ENCODE measurements at places on chromosomes 1 and 21.

GRCh38 chr1:24866211-24867083, 63.6 kb downstream of the RUNX3 start:
- no peak for DNase-seq

DNA sequence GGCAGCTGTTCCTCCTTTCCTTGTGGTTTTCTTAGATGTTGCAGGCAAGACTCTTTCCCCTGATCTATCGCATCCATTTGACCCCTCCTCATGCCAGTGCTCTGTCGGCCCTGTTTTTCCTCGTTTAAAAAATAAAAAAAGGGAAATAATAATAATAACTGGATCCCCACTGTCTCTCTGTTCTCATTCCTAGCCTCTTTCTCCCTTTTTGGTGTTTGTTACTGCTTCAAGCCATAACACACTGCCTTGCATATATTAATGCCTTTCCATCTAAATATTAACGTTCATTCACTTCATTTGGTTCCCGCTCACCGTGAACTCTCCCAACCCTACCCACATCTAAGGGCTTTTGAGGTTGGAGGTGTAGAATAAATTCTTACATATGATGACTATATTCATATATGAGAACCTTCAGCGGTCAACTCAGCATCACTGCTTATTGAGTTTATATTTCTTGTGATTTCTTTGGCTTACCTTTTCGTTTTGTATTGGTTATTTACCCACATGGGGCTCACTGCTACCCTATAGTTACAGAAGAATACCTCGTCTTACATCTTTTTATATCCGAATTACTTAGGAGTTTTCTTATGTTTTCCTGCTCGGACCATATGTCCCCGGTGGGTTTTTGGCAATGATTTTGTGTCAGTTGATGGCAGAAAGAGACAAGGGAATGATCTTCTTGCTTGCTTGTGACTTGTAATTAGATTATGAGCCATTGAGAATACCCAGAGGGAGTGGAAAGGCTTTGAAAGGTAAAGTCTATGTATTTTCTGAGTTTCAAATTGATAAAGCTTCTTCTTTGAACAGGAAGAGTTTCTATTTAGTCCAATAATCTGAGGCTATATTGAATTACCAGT, 805 bp downstream of the ATG4C start:
- peak; percentile 64 for DNase-seq

- DNase-seq: no peak
Observed at GRCh38 chr1:118984086-118984721, 3.9 kb downstream of the TBX15 start.

GRCh38 chr21:36684957-36685714, 13.8 kb upstream of the SIM2 start:
- DNase-seq: no peak

DNA sequence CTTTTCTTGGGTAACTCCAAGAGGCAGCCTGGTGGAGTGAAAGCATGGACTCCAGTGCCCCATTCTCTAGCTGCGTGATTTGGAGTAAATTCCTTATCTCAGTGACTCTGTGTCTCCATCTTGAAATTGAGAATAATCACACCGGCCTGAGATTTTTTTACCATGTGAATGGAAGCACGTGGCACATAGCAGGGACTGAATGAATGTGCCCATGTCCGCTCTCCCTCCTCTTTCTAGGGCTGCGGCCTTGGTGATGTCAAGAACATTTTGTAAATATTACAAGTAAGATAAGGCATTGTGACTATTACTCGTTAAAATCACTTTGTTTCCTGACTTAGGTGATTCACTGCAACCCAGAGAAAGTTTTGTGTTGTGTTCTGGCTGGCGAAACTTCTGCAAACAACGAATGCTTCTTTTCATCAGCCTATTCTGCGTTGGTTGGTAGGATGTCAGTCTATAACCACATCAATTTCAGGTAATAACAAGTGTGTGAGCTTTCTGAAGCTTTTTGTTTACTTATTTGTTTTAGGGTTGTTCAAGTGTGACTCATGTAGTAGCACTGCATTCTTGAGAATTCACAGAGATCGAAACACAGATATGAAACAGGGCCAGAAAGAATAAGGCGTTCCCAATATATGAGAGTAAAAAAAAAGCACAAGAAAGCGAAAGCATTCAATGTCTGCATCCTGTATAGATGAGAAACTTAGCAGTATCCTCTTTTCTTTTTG, 135.7 kb upstream of the SLC45A1 start:
- DNase-seq: peak; percentile 83

GRCh38 chr1:150017206-150017750, 6.8 kb upstream of the OTUD7B start:
- DNase-seq: peak; percentile 48

DNA sequence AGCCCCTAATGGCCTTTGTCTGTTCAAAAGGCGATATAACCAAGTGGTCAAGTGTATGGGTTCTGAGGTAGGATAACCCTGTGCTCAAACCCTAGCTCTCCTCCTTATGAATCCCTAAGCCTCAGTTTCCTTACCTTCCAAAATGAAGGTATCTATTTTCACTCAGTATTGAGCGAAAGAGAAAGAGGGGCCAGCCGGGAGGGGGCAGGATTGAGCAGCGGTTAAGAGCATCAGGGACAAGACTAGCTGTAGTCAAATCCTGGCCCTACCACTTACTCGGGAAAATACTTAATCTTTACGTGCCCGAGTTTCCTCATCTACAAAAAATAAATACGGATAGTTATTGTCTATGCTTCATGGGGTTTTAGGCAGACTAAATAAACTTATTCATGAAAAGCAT, 25.7 kb downstream of the LY9 start:
- no peak for DNase-seq

DNA sequence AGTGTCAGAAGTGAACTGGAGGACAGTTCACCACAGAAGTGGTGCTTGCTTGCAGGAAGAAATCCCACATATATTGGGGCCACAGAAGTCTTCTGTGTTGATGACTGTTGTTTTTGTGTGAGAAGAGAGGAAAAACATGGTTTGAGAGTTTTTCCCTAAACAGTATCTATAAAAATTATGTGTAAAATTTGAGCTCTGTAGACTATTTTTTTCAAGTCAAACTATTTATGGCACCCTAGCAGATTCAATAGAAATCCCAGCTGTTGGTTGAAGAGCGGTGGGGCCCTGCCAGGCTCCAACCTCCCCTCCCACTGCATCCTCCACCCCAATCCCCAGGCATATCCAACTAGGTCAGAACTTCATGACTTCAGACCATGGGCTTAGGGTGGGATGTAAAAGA, 61.6 kb downstream of the NTPCR start:
- no peak for DNase-seq

- no peak for DNase-seq
Observed at GRCh38 chr1:214678386-214678785, 75.4 kb downstream of the CENPF start.

DNA sequence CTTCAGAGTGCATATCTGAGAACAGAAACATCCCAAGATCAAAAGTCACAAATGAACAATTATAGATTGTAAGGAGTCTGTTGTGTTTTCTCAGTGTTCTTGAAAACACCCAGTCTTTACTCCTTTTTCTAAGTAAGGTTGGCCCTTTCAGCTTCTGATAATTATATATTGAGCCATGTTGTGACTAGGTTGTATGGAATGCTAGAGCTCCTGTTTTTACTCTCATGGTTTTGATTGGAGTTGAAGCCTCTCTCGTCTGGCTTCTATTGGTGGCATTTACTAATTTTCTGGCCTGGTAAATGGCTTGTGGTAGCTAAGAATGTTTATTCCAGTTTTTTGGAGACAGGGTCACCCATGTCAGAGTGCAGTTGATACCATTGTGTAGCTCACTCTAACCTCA, 84.7 kb downstream of the NDUFS5 start:
- DNase-seq: no peak

DNA sequence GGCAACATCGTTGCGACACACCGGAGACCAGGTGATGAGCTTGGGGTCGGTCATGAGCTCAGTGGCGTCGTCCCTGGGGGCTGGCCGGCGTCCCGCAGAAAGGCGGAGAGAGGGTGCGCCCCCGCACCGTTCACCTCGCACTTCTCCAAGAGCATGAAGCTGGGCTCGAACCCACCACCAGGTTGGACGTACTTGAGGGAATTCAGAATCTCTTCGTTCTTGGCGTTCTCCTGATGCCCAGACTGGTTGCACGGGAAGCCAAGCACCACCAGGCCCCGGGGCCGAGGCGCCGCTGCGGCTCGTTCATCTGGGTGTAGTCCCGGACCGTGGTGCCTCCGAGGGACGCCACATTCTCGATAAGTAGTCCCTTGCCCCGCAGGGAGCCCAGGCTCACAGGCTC, 176.6 kb upstream of the ADAMTS5 start:
- no peak for DNase-seq

DNA sequence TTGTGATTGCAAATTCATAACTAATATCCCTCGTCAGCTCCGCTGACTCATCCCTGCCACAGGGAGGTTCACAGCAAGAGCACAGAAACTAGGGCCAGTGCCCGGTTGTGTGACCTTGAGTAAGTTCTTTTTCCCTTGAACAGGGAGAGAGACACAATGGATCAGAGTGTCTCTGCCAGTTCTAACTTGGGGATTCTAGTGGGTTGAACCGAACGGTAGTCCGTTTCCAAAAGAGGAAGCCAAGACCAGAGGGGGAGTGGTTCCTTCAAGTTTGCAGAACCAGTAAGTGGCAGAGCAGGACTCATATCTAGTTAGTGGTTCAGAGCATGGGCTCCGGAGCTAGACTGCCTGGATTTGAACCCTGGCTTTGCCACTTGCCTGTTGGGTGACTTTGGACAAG, 4.9 kb upstream of the SHISA4 start:
- no peak for DNase-seq

DNA sequence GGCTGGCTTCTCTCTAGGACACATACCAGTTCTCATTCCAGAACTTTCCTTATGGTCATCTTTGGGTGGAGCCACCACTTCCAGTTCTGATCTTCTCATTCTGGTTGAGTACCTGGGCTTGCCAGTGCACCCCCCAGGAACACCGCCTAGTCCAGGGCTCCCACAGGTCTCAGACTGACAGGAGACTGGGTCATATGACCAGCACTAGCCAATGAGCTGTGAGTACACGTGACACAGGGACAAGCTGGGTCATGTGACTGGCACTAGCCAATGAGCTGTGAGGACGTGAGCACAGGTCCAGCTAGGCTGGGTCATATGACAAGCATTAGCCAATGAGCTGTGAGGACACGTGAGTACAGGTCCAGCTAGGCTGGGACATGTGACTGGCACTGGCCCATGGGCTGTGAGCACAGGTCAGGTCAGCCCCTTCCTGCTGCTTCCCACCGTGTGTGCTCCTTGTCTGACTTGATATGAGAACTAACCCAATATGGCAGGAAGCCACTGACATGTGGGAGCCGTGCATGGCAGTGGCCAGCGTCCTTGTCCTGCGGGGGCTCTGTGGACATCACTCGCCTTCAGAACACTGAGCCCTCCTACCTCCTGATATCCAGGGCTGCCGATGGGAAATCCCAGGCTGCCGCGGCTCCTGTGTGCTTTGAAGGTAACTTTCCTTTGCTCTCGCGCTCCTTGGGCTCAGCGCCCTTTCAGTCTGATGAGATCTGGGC, 22.7 kb downstream of the KRTAP10-1 start:
- DNase-seq: peak; percentile 75

DNA sequence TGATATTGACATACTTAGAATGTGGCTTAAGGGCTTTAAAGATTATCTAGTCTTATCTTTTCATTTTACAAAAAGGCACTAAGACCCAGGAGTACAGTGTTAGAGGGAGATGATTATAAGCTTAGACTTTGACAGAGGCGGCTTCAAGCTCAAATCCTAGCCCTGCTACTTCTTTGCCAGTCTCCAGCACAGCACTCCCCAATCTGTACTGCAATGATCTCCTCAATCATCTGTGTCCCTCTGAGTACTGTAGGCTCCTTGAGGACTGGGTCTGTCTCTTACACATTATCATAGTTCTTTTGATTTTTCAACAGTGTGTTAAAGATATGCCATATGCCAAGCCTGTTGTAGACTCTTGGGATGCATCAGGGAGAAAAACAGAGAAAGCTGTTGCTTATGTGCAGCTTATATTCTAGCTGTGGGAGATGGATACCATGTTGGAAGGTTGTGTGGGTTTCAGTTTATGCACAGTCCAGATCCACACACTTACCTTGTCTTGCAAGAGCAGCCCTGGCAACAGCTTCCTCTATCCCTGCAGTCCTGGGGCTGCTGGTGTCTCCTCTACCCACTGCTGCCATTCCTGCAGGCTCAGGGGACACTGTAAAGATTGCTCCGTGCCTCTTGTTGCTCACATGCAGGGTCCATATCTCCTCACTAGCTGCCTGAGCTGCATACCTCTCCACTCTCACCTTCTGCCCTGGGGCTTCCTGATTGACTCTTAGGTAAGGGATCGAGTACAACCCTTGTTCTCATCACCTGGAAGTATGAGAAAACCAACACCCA, 103.9 kb upstream of the TSPAN2 start:
- no peak for DNase-seq

- DNase-seq: no peak
Observed at GRCh38 chr1:27299385-27300271, 22.3 kb upstream of the TMEM222 start.

- DNase-seq: no peak
Observed at GRCh38 chr1:117665556-117666270, 59.9 kb downstream of the TENT5C start.

- peak; percentile 47 for DNase-seq
Observed at GRCh38 chr1:230827081-230827681, 41.1 kb downstream of the C1orf198 start.

DNA sequence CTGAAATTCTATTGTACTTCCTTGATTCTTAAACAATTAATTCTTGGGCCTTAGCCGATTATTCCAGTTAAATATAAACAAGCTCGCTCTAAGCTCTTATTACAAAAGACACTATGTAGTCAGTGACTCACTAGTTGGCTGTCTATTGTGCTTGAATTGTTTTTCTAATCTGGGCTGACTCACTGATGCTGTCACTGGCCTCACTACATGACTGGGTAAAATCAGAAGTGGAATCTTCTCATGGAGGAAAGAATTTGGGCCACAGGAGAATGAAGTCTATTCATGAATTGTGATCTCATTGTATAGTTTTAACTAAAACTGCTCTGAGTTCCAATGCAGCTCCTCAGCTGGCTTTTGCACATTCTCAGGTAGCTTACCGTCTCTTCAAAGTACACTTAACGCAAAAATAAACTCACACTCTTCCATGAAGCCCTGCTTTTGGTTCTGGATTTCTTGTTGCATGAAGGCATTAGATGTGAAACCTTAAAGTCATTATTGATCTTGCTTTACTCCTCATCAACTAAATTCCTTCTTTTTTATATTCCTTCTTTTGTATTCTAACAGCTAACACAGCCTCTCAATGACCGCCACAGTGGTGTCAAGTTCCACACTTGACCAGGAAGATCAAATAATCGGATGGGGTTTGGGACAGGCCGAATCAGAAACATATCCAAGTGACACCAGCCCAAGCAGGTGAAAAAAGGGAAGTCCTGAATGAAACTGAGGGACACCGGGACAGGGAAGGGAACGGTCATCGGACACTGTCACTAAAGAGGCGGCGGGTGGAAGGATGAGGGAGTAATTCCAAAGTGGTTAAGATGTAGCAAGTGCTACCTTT, 80.9 kb upstream of the LBR start:
- no peak for DNase-seq
